Fibroblast of skin of right quadriceps (primary cell): ENCODE measurements at places on chromosomes 2 and 18.

DNA sequence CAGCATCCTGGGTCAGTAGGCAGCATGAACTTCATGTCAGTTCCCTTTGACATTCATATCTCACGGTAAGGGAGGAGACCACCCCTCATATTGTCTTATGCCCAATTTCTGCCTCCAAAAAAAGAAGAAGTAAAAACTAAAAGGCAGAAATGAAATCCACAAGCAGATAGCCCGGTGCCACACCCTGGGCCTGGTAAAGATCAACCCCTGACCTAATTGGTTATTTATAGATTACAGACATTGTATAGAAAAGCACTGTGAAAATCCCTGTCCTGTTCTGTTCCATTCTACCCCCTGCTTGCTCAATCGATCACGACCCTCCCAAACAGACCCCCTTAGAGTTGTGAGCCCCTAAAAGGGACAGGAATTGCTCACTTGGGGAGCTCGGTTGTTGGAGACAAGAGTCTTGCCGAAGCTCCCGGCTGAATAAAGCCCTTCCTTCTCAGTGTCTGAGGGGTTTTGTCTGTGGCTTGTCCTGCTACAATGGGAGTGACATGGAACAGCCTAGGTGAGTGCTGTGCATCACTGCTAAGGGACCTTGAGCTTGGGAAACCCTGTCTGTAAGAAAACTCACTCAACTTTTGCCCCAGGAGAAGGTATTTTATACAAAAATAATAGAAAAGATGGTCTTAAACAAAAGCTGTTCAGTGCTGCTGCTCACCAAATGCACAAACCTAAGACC is 11.1 kb downstream of the NDUFV2 start:
- DNase-seq: no peak

DNA sequence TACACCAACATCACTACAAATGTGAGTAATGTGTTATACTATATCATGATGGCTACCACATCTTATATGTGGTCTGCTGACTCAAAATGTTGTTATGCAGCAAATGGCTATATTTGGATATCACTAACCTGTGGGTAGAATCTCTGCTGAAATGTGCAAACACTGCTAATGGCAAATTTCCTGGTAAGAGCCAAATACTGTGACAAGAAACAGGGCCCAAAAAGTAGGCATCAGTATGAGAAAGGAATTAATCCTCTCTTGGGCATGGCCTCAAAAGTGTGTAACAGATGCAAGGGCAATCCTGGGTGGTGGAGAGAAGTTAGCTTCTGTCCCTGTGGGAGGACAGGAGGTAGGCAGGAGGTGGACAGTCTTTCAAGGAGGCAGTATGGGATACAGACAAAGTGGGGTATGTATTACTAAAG is 13.3 kb downstream of the ATF2 start:
- peak; percentile 94 for DNase-seq

DNA sequence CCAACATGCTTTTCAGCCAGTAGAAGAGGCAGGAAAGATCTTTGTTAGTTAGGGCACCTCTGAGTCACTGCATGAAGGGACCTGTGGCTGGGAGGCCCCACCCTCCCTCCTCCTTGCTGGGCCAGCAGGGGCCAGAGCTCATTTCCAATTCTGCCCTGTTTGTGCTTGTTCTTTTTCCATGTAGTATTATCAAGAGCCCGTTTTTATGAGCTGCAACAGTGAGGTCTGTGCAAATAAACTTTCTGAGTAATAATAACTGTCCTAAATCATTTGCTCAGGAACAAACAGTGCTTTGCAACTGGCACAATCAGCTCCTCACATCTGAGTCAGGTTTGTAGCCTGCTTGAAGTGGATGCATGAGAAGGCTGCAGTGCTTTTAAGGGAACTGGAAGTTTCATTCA is 128.0 kb downstream of the ARL4C start:
- DNase-seq: no peak

DNA sequence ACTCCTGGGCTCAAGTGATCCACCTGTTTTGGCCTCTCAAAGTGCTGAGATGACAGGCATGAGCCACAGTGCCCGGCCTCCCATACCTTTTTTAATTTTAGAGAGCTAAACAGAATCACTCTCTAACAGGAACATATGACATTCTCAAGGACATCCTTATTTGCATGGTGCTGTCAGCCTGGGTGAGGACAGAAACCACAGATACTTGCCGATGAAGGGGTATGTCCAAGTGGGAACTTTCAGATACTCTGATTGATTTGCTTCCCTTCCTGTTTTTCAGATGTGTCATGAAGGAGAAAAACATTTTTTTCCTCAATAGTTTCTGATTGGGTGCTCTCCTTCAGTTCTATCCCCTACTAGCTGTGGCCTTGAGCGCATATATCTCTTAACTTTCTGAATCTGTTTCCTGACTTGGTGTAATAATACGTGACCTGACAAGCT is 49.6 kb downstream of the MYO3B start:
- no peak for DNase-seq

GRCh38 chr2:202267495-202267894 is 1.9 kb downstream of the NOP58 start:
- DNase-seq: no peak

GRCh38 chr18:62977512-62977911 is 262.2 kb downstream of the PHLPP1 start:
- DNase-seq: no peak

GRCh38 chr2:211994806-211995205 is 543.8 kb downstream of the ERBB4 start:
- no peak for DNase-seq
